ENCODE measurements at places on chromosomes 16 and 17.

DNA sequence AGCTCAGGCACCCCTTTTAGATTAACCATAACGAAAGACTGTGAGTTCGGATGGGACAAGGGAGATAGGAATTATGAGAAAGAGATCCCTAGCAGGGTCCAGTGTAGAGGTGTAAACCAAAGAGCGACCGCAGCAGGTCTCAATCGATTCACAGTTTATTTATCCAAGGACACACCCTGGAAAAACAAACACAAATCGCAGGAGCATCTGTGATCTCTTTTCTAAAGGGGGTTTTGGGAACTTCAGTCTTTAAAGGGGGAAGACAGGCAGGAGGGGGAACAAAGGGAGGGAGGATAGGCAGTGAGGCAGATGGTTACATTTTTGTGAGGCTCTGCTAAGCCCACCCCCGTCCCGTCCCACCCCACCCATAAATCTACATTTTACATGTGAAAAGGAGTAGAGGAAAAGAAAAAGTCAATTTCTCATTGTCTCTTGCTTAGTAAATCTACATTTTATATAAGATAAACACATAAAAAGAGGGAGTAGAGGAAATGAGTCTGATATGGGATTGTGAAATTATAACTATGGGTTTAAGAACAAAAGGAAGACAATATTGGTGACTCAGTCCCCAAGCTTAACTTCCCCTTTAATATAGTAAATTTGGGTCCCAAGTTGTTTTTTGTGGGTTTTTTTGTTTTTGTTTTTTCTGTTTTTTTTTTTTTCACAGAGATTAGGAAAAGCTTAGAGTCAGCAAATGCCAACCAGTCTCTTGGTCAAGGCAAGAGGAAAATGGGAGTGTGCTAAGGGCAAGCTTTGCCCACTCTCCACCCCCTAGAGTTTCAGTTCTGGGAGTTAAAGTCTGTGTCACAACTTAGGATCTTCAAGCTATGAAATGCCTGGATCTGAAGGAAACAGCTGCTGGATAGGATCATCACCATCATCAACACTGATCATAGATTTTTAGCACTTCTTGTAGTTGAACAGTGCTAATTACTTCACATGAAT lies 160.9 kb upstream of the CDH5 start:
- no peak for DNase-seq

DNA sequence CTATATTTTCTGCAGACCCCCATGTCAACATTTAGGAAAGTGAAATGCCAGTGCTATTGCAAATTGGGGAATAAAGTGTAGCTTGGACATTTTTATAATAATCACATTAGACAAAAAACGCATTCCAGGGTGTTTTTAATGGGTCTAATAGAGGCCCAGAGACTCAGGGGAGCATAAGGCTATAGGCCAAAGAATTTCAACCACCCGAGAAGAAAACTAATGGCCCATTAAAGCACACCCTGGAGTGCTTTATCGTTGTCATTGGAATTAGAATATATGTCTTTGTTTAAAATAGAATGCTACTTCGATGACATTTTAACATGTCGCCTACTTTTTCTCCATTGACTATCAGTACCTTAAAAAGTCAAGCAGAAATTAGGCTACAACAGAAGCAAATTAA lies 414.1 kb upstream of the CDH8 start:
- DNase-seq, result no peak

GRCh38 chr16:9837481-9837880 lies 344.7 kb downstream of the GRIN2A start:
- no peak for DNase-seq

- DNase-seq, result no peak
Measured at GRCh38 chr17:70855401-70856054, 686.2 kb downstream of the KCNJ2 start.

- DNase-seq, result peak; percentile 14
Measured at GRCh38 chr16:15434425-15435215, at the start of gene BMERB1. Gene BMERB1 (plus strand): TSS chr16:15434588. CDS start chr16:15434654, 66 bp downstream.

- DNase-seq, result peak; percentile 7
Measured at GRCh38 chr17:39674702-39675389, 6.6 kb downstream of the PNMT start.

GRCh38 chr17:64991726-64992125 lies 64.8 kb downstream of the GNA13 start:
- no peak for DNase-seq
